ENCODE measurements at places on chromosomes 5 and 9.

- DNase-seq, result no peak
These were observed 105.9 kb downstream of the RFX3 start for GRCh38 chr9:3419893-3420292.

GRCh38 chr5:424301-425110 lies 18.5 kb upstream of the EXOC3 start:
- peak; percentile 88 for DNase-seq

- no peak for DNase-seq
These were observed 51.2 kb upstream of the ROR2 start for GRCh38 chr9:92001244-92001643.

DNA sequence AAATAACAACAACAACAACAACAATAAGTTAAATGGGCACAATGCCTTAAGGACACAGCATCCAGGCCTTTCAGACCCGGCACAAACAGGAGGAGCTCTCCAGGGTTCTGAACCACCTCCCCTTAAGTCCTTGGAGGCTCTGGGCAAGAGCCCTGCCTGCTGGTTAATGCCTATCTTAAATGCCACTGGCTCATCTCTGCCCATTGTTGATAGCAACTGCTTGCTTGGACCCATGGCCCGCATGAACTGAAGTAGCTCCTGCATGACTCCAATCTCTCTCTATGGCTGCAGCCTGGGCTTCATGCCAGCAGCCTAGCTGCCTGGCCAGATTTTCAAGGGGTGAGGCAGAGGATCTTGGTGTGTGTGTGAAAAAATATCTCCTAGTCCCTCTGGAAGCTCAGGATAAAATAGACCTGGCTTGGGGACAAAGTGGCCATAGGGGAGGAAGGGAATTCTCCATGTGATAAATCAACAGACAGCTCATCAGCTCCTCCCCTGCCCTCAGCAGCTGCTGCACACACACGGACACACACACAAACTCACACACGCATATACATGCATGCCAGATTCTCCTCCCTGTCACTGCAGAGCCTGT lies 27.4 kb downstream of the FAM219A start:
- DNase-seq, result peak; percentile 37

- no peak for DNase-seq
These were observed 308.0 kb upstream of the NREP start for GRCh38 chr5:112064956-112065355.

DNA sequence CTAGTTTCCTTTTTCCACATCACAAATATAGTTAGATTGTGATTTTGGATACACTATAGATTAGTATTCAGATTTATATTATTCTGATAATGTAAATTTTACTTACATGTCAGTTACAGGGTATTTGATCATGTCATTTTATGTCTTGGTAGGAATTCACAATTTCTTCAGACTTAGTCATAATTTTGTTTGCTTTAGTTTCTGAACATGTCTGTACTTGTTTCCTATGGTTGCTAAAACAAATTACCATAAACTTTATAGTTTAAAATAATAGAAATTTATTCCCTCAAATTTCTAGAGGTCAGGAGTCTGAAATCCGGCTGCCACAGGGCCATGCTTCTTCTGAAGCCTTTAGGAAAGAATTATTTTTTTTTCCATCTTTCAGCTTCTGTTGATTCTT lies 1817.2 kb upstream of the CDH9 start:
- no peak for DNase-seq

DNA sequence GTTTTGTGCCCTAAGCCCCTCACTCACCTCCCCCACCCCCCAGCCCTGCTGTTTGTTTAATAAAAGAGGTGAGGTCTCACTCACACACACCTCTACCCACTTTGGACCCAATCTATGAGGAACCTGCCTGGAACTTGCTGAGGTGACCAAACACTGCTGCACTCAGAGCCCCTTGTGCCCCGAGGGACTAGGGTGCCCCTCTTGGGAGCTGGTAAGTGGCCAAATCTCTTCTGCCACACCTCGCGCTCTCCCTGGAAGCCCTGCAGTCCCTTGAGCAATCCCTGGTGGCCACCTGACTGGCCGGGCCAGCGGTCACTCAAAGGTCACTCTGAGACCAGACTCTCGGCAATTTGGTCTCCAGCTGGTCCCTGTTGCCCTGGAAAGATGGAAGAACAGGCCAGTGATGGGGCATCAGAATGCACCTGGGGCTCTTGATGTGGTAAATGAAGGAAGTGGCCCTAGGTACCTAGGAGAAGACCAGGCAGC lies 157.2 kb downstream of the MED10 start:
- DNase-seq, result no peak

- no peak for DNase-seq
These were observed 313.3 kb downstream of the PIK3R1 start for GRCh38 chr5:68528821-68529273.

DNA sequence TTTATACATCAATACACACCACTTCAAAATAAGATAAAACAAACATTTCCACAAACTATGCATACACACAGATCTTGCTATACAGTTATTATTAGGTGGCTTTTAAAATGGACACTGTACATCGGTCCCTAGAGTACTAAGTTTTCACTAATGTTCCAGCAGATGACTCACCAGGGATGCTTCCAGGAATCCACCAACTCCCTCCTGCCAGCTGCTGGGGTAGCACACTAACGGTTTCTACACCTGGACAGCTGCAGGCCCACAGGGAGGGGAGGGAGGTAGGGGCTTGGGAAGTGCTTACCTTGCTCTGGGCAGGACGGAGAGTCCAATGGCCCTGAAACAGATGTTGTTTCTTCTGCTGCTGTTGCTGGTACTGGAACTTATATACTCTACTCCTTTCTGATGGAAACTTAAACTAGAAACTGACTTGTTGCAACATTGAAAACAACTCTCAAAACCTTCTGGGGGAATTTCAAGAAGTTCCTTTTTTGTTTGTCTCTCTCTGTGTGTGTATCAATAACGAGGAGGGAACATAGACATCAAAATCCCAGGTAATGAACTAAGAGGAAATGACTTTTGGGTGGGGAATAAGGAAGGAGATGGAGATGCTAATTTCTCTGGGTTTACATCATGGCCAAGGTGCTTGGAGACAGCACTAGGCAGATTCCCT lies at the start of gene IL12B:
IL12B (minus strand) TSS at position 357 of the 670 bp plus-strand sequence. CDS start 3,705 bp downstream, outside the sequence.
- no peak for DNase-seq

- DNase-seq, result peak; percentile 87
These were observed 110.0 kb upstream of the LPCAT1 start for GRCh38 chr5:1633605-1634336.

DNA sequence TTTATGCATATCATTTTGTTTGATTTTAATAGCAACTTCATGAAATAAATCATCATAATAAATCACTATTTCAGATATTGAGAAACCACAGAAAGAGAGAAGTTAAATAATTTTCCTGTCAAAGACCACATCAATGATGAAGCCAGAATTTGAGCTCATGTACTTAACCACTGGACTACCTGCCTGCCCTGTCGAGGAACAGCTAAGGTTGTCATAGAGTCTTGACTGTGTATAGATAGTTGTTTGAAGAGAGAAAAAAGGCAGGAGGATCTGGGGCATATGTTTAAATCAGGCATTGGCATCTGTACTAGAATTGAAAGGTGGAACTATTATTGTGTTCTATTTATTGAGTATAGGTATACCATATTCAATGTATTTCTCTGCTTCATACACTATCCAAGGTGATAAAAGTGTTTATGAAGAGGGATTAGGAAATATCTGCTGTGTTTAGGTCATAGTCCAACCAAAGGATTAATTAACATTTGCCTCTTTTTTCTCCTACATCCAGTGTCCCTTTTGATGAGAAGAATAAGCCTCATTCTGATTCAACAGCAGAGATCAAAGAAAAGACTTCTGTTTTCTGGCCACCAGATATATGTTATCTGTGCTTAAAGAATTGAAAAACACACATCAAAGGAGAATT lies 37.3 kb upstream of the CDKN2B start:
- DNase-seq, result no peak

- DNase-seq, result no peak
These were observed 88.8 kb downstream of the SECISBP2 start for GRCh38 chr9:89407070-89407469.

- DNase-seq, result no peak
These were observed 5.6 kb downstream of the ZNF462 start for GRCh38 chr9:106868565-106868964.

DNA sequence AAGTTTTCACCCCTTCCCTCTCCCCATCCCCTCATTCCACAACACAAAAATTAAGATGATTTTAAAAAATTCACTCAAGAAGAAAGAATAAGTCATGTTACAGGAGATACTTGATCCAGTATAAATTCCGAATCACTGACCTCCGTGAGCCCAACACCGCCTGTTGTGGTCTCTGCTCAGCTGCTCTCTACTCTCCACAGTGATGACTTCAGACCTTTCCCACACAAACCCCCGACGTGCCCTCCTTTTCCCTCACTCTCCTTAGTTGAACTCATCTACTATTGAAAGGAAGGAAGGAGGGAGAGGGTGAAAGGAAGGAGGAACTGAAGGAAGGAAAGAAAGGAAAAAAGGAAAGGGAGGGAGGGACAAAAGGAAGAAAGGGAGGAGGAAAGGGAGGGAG lies 55.1 kb downstream of the ZNF354C start:
- DNase-seq, result no peak

- DNase-seq, result no peak
These were observed 20.8 kb upstream of the CKMT2 start for GRCh38 chr5:81212211-81212751.

DNA sequence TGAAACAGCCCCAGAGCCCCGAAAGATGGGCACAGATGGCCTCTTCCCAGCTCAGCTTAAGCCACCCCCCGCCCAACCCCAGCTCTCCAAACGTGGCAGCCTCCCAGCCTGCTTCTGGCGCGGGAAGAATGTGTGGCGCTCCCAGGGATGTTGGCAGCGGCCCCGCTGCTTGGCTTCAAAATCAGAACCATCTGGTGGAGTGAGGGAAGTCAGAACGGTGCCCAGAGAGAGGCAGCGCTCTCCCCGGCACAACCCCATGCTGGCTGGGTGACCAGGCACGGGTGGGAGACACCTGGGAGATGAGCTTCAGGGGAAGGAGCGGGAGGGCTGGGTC lies 72.7 kb upstream of the ORM1 start:
- DNase-seq, result no peak

GRCh38 chr9:114112778-114113584 lies 13.9 kb upstream of the KIF12 start:
- no peak for DNase-seq

GRCh38 chr9:93827545-93828330 lies 127.4 kb downstream of the BARX1 start:
- peak; percentile 54 for DNase-seq

DNA sequence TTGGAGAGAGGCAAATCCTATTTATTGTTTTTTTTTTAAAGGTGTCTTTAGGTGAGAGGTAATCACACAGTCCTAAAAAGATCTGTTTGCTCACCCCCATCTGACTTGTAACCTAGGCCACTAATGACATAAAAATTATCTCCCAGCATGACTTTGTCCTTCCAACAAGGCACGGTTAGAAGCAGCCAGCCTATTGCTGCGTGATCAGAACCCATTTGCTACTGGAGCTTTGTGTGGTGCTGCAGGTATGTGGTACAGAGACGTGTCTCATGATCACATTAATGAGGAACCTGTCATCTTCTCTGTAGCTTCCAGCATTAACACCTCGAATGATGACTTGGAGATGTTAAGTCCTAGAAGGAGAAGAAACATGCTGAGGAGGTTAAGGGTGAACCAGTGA lies 555.8 kb upstream of the TLE4 start:
- DNase-seq, result no peak

- no peak for DNase-seq
These were observed 530.2 kb upstream of the FAM174A start for GRCh38 chr5:100004969-100005368.

- DNase-seq, result no peak
These were observed 41.5 kb upstream of the EGFL7 start for GRCh38 chr9:136621019-136621733.

DNA sequence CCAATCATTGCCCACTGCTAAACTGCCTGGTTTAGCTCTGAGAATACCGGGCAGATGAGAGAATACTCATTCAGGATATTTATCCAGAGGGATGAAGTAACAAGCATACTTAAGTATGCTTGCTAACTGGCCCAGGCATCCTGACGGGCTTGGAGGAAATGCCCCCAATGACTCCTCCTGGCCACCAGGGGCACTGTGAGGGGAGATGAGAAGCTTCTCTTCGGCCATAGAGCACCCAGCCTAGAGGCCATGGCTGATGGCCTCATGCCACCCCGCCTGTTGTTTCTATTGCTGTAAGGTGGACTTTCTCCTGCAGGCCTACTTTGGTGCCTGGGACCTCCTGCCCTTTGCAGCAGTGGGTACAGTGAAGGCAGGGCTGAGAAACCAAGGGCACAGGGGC lies 134.5 kb upstream of the FSTL4 start:
- peak; percentile 18 for DNase-seq

GRCh38 chr9:78149702-78150291 lies 86.1 kb upstream of the CEP78 start:
- no peak for DNase-seq

- no peak for DNase-seq
These were observed 518.2 kb downstream of the PTPRD start for GRCh38 chr9:10094563-10094962.

DNA sequence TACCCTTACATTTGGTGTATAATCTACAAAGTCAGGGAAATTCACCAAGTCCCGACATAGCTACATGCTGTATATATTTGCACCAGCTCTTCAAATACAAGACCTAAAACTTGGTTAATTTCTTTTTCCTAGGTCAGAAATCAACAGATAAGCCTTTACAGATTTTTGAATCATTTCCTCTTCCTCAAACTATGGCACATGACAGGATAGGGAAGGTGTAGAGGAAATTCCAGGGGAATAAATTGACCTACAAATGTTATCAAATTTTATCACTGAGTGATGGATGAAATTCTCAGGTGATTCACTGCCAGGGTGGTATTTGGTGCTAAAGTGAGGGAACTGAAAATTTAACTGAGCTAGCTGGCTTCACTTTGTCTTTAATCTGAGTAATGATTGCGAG lies 360.0 kb downstream of the BNC2 start:
- DNase-seq, result no peak

GRCh38 chr9:71620746-71621145 lies 147.6 kb downstream of the CEMIP2 start:
- no peak for DNase-seq

GRCh38 chr5:133919148-133920136 lies 49.0 kb downstream of the C5orf15 start:
- DNase-seq, result no peak

DNA sequence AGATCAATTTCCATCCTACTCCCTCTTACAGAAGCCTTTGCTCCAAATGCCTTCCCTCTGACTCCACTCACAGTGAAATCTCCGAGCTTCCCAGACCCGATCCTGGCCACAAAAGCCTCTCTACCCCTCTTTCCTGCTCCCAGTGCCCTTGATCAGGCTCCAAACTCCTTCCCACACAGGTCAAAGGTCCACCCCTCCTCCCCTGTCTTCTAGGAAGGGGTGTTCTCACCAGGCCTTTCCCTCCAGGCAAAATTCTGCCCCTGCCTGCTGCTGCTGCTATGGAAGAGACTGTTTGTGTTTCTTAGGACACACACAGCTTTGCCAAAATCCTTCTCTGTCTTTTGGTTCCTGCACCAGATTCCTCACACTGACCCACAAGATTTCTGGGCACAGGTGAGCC lies 85.8 kb upstream of the ALDH1A1 start:
- no peak for DNase-seq

DNA sequence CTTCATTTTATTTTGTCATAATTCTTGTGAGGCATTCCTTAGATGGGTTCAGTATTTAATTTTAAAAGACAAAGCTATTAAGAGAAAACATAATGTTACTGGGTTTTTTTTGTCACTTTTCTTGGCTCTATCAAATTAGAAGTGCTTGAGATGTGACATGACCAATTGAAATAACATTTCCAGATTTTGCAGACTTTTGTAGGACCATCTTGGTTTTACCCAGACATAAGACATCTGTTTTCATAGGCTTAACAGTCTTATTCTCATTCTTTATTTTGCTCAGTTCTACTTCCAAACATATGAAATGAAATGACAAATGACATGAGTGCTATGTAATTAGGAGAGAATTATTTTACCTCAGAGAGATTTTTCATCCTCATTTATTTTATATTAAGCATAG lies 19.6 kb downstream of the GPR21 start:
- DNase-seq, result no peak

Measured in RPMI8226 (cell line).